ENCODE measurements at places on chromosomes 12 and 14.

GRCh38 chr14:43471595-43471994, 1035.5 kb downstream of the FSCB start:
- DNase-seq, result no peak

DNA sequence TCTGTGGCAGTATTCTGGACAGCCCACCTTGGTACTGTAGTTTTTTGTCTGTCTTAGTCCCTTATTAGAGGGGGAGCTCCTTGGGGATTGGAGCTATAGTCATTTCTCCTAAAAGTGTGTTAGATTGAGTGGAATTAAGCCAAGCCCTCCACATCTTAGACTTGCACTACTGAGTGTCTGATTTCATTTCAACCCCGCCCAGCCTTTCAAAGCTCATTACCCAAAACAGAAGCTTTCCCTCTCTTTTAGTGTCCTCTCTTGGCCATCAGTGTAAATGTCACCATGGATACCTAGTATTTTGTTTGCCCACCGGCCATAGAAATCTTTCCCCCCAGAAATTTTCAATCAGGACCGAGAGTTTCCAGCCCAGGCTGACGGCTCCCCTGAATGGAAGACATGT, 74.5 kb downstream of the LRRC74A start:
- DNase-seq, result no peak

- peak; percentile 82 for DNase-seq
These were observed at the start of gene RPAP3 for GRCh38 chr12:47705566-47706425. RPAP3 (minus strand) TSS chr12:47706030; CDS start chr12:47702840, 3,190 bp downstream.

- DNase-seq, result no peak
These were observed 310.0 kb upstream of the DCN start for GRCh38 chr12:91492648-91493047.

DNA sequence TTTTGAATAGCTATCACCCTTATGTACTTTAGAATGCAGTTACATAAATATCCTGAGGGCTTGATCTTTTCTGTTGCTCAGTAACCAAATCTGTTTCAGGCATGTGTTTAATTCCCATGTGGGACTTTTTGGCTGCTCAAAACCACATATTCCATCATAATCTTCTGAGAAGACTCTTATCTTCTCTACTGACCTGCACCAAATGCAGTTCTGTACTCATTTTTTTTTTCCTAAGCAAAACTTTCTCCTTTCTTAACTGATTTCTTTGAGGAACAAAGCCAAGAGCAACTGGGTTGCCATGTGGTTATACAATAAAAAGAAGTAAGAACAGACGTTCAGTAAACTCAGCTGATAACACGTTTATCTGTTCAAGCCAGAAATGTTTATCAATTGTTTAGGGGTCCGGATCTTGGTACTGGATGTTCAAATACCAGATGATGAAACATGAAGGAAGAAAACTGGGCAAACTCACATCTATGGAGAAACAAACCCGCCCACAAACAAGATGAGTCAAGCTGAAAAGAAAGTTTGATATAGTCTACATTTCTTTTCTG, 50.1 kb downstream of the TMEM132C start:
- DNase-seq, result no peak

DNA sequence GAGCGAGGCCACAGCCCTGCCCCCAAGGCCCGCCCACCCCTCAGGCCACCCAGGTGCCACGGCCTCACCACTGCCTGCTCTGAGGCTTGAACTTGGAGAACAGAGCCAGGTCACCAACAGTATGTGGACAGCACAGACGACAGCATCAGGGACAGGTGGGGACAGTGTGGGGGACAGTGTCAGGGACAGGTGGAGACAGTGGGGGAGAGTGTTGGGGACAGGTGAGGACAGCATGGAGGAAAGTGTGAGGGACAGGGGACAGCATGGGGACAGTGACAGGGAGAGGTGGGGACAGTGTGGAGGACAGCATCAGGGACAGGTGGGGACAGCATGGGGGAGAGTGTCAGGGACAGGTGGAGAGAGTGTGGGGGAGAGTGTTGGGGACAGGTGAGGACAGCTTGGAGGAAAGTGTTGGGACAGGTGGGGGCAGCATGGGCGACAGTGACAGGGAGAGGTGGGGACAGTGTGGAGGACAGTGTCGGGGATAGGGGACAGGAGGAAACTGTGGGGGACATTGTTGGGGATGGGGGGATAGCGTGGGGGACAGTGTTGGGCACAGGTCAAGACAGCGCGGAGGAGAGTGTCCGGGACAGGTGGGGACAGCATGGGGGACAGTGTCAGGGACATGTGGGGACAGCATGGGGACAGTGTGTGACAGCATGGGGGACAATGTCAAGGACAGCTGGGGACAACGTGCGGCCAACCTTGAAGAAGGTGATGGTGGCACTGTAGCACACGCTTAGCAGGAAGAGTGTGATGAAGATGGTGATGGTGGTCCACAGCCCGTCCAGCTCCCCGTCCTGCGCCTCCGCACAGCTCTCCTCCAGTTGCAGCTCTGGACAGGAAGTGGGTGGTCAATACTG, 114.9 kb downstream of the TMEM121 start:
- DNase-seq, result no peak

GRCh38 chr14:58479975-58480374, 52.5 kb downstream of the KIAA0586 start:
- no peak for DNase-seq

- peak; percentile 62 for DNase-seq
These were observed 1.3 kb downstream of the NKX2-8 start for GRCh38 chr14:36580856-36581831.

DNA sequence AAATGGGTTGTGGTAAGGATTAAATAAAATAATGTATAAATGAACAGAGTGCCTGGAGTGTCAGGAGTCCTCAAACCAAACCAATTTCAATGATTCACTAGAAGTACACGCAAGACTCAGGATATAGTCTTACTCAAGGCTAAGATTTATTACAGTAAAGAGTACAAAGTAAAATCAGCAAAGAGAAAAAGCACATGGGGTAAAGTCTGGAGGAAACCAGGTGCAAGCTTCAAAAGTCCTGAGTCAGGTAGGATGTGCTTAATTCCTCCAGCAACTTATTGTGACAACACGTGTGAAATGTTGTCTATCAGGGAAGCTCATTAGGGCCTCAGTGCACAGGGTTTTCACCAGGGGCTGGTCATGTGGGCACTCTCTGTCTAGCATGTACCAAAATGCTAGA, 105.8 kb upstream of the NAP1L1 start:
- no peak for DNase-seq

GRCh38 chr14:93799989-93800921, 12.0 kb upstream of the PRIMA1 start:
- no peak for DNase-seq

DNA sequence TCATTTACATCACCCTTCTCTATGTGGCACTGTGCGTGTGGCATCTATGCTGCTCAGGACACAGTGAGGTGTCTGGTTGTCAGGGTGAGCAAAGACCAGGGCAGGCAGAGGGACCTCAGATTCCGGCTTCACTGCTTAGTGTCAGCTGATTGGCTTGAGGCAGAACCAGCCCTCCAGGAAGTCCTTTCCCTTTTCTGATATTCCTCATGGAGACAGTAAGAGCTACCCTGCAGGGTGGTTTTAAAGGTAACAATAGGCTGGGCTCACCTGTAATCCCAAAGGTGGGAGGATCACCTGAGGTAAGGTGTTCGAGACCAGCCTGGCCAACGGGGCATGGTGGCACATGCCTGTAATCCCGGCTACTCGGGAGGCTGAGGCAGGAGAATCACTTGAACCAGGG, 129.3 kb upstream of the AMIGO2 start:
- DNase-seq, result no peak

- no peak for DNase-seq
These were observed 124.0 kb upstream of the CPM start for GRCh38 chr12:69056743-69057515.

- DNase-seq, result no peak
These were observed 108.3 kb downstream of the SMOC1 start for GRCh38 chr14:69987406-69988121.

DNA sequence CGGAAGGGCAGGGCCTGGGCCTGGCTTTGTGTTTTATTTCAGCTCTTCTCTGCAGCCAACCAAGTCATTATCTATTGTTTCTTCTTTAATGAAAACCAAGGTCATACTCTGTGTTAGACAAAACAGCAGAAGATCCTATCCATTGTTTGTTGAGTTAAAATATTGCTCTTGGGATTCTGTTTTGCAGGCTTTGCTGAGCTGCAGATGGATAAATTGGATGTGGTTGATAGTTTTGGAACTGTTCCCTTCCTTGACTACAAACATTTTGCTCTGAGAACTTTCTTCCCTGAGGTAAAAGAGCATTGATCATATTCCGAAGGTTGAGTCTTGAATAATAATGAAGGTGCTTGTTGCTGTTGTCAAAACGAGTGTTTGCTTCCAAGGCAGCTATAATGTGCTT, 106.6 kb downstream of the PLXNC1 start:
- no peak for DNase-seq

DNA sequence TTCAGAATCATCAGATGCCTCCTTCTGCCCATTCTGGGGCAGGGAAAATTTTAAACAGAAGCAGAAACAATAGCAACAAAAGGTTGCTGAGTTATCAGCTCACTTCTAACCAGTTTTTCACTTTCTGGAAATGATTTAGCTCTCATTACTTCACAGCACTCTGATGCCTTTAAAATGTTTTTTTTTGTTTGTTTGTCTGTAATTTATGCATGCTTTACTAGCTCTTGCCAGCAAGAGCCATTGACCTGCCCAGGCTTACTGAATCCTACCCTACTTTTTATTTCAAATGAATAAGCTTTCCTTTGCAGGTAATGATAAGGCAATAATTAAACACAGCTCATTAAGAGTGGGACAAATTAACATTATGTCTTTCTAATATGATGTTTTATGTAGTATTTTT, 466.1 kb upstream of the NOVA1 start:
- no peak for DNase-seq

GRCh38 chr12:66409195-66409871, 107.0 kb downstream of the HELB start:
- no peak for DNase-seq

- DNase-seq, result no peak
These were observed 386.1 kb downstream of the SEC23A start for GRCh38 chr14:38716926-38717325.

DNA sequence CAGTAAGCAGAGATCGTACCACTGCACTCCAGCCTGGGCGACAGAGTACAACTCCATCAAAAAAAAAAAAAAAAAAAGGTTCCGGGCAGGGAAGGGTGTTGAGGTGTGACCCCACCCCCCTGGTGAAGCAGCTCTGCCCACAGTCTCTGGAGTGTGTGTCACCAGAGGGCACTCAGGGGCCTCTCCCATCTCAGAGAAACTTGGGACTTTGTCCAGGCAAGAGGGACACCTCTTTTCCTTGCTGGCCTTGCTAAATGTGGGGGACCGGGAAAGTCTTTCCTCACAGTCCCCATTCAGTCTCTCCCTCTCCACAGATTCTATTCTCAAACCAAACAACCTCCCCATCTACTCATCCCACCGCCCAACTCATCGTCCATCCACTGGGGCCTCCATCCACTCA, 43.6 kb downstream of the RFLNA start:
- DNase-seq, result no peak

DNA sequence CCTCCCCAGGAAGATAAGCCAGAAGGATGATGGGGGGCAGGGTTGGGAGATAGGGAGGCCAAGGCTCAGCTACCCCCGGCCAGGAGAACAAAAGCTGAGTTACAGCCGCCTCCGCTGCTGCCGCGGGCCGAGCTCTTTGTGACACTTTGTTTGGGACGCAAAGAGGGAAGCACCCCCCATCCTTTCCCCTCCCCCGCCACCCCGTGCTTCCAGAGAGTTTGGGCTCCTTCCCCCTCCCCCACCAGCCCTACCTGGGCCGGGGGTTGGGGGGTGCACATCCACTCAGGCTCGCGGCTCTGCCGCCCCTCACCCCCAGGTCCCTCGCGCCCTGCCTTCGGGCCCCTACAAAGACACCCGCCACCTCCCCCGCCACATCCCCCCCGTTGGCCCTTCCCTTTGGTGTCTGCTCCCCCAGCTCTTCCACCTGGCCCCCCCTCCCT, 799 bp downstream of the ZNF219 start:
- DNase-seq, result no peak

GRCh38 chr12:111823891-111824290, 18.1 kb upstream of the MAPKAPK5 start:
- DNase-seq, result no peak

DNA sequence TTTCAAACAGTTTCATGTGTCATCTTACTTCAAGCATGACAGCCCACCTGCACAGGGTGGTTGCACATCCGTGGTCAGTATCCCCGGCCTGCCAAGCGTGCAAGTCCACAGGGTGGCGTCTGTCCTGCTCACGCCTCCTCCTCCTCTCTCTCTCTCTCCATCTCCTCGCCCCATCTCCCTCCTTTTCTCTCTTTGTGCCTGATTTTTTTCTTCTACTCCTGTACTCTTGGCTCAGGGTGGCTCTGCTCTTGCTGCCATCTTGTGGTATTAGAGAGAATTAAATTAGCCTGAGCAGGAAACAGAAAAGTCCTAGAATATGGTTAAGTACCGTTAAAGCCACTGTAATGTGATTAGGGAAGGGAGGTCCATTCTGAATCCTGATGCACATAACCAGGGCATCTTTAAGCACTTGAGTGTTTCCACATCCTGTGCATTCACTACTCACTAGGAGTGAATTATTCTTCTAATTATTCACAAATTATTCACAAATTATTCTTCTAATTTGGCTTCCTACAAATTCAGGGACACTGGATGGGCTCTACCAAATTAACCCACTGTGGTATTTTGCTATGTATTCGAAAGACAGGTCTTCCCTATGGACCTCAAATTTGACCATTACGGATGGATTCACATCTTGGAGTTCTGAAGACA, 25.5 kb upstream of the DTX1 start:
- DNase-seq, result peak; percentile 46

DNA sequence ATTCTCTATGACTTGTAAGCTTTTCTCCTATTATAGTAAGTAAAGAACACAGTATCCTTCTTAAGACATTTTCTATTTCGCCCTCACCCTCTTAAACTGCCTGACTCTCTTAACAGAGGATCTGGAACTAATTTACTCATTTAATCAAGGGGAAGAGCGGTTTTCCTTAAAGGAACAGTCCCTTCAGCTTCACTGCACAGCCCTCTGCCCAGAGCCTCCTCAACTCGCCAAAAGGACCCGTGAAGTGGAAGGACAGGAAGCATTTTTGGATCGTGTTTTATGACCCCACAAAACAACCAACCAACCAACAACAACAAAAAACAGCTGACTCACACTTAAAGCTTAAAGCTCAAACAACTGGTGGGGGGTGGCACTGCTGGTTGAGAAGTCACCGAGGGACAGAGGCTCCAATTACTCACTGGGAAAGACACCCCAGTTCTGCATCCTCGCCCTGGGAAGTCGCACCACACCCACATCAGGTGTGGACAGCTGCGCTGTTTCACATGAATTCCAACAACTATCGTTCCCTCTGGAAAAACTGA, 35.7 kb downstream of the NID2 start:
- no peak for DNase-seq

DNA sequence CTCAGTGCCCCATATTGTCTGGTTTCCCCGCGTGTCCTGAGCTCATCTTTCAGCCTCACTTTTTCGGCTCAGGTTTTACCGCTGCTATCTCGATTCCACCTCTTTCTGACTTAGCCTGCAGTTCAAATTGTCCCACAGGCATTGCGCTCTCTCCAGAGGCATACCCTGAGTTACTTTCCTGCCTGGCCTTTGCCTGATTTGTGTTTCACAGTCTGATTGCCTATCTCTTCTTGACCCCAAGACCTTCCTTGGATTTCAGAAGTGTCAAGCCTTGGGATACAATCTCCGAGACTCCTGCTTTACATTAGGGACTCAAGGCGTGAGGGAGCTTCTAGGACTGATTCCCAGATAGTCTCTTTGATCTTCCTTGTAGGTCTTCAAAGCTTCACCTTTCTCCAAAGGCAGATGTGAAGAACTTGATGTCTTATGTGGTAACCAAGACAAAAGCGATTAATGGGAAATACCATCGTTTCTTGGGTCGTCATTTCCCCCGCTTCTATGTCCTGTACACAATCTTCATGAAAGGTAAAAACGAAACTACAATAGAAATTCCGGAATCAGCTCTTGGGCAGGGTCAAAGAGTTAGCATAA, 629 bp downstream of the LETMD1 start:
- DNase-seq, result no peak

Data from DMS153 (cell line).